ENCODE measurements at places on chromosomes 6 and 20. TPM values are rescaled to one million over a fixed set of nuclear protein-coding genes. Genes with fewer than 3 reads are reported as not detected.

ZFAND3 gene
- 31.0 TPM for total RNA-seq

NCOA6 gene
- total RNA-seq: 2.4 TPM

GRCh38 chr20:44961011-44961869 is 1.0 kb upstream of the TOMM34 start:
- peak; percentile 35 for DNase-seq

DNA sequence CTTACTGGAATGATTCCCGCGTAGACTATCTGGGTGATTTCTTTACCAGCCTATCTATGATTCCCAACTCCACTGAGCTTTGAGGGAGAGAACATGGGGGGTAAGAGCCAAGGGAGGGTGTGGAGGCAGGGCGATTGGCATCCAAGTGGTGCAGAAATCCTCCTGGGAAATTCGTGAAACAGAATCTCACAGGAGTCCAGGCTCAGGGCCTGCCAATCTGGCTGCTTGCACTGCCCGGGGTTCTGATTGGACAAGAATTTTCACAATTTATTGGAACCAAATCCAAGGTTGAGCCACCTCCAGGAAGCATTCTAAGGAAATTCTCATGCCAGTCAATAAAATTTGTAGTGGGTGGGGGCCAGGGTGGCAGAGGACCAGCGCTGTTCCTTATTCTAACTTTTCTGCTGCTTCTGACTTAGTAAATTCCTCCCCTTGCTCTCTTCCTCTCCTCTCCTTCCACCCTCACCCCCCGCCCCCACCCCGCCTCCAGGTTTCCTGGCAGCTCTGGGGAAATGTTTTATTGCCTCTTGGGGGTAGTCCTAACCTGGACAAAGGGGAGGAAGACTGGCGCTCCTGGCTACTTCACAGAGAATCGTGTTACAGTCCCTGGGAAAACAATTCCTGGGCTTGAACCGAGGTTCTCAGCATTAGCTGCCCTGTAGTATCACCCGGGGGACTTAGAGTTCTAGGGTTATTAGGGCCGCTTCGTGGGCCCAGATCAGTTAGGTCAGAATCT is 3.1 kb downstream of the BMP6 start:
- no peak for DNase-seq

DNA sequence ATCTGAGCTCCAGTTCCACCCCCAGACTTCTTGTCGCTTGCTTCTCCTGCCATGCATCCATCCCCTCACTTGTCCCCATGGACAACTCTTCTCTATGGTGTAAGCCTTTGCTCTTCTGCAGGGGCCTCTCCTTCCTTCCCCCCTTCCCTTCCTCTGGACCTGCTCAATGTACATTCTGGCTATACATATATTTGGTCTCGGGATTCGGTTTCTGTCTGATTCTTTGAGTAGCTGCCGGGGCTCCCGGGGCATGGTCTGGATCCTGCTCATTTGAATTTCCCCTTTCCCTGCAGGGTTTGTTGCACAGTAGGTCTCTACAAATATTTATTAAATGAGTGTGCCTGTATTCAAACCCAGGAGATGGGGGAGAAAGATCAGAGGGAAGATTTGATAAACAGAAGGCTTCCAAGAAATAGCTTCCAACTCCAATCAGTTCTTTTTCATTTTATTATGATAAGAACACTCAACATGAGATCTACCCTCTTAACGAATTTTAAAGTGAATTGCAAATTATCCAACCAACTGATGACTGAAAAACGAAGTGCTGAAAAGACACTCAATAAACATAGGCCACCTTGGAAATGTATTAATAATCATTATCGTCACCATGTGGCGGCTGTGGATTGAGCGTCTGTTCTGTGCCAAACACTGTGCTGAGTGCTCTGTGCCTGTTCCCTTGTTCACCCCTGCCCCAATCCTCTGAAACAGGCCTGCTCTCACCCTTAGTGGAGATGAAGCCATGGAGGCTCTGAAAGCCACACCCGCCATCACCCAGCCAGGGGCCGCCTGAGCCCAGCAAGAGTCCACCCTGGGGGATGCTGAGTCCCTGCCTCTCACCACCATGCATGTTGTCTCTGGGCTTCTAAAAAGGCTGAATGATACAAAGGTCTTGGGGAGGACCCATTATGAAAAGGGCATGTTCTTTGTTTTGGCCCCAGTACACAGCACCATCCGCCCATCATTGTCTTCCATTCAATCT is 34.3 kb upstream of the APCDD1L start:
- DNase-seq: no peak

DNA sequence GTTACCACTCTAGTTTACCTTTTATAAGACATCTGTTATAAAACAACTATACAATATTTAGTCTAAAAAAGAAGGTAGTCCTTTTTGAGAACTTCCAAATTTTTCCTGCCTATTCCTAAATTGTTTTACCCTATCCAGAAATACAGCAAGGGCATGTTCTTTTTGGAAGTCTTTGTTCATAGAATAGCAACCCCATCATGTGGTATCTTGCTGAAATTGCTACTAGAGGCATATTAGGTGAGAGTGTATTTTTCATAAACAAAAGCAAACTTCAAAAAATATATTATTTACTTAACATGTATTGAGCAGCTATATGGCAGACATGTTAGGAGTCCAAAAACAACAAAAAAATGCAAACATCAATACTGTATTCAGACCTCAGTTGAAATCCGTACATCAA is 371.8 kb upstream of the NRSN1 start:
- no peak for DNase-seq

RFX6 gene
- not detected for total RNA-seq

GRCh38 chr20:43448748-43449535 is 8.8 kb upstream of the SRSF6 start:
- no peak for DNase-seq

FAM83C gene
- not detected for total RNA-seq

DNA sequence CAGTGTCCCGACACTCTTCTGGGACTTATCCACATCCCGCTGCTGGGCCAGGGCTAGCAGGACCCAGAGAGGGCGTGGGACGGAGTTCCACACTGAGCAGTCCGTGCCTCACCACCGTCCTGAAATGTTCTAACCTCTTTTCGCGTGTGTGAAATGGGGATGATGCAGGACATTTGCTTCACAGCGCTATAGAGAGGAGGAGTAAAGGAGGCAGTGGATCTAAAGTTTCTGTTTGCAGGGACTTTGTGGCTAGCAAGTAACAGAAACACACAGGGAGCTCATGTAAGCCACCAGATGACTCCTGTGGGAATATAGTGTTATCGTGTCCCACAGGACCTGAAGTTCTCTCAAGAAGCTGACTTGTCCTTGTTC is 634 bp downstream of the ITPA start:
- DNase-seq: no peak

GRCh38 chr20:14773486-14773885 is 436.1 kb upstream of the FLRT3 start:
- DNase-seq: no peak

SIRPA gene
- total RNA-seq: 38.1 TPM

FAM209A gene
- total RNA-seq: not detected

- DNase-seq: no peak
Observed at GRCh38 chr6:91020744-91021143, 433.9 kb upstream of the MAP3K7 start.

DNA sequence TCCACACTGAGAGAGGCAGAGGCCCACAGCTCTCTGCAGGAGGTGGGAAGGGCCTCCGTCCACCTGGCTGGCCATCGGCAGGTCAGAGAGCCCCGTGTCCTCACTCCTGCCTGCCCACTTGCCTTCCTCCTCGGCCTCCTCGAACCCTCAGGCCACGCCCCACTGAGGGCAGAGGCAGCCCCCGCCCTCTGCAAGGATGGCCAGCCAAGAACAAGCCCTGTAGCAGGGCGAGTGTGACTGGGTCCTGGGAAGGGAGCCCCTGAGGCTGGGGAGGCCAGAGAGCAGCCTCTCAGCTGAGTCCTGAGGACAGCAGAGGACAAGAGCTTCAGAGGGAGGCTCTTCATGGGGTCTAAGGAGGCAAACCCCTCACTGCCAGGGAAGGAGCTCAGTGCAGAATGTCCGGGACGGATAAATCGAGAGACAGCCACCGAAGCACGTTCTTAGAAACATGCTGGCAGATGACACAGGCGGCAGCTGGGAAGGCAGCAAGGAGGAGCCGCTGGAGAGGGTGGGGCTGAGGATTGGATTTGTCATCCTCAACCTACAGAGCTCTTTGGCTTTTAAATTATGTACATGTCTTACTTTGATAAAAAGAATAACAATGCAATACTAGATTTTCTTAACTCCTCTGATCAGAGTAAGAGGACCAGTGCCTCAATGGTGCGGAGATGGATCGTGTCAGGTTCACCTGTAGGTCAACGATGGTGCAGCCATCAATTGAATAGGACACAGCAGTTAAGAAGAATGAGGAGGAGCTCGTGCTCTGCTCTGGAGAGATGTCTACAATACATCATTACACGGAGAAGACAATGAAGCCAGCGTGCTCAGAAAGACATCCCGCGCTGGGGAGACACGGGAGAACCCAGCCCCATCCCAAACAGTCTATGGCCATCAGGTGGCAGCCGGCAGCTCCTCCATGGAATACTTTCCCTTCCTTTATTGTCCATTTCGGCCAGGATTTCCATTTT is 53.0 kb downstream of the GNAS-AS1 start:
- no peak for DNase-seq

DNA sequence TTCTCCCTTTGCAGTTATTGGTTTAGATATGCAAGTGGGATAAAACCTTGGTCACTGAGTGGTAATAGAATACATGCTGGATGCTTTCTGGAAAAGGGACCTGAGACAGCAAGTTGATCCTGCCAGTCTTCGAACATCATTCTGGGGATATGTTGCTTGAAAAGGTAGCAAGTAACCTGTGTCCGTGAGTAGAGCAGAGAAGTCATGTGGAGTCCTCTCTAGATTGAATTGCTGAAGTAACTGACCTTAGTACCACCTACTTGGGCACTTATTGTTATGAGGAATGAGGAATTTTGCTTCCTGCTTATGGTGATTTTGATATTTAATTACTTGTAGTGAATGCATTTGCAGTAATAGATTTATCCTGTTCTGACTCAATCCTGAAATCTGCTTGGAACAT is 367.3 kb upstream of the IMPG1 start:
- DNase-seq: no peak
